Left forelimb (tissue), 1 donor: ENCODE measurements at places on chromosomes 7 and 10.

- no peak for DNase-seq
These were observed 208.6 kb upstream of the MGMT start for GRCh38 chr10:129258283-129258923.

DNA sequence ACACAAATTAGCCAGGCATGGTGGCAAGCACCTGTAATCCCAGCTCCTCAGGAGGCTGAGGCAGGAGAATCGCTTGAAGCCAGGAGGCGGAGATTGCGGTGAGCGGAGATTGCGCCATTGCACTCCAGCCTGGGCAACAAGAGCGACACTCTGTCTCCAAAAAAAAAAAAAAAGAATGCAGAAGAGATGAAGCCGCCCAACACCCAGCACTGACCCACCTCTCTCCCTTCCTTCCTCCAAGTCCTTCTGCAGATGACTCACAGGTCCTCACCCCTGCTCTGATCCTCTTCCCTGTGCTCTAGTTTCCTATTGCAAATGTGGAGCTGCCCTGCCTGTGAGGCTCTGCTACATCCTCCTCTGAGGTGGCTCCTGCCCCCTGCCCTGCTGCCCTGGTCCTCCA lies 22.0 kb upstream of the OPALIN start:
- DNase-seq = no peak

GRCh38 chr7:121406944-121407343 lies 10.8 kb upstream of the FAM3C start:
- no peak for DNase-seq

GRCh38 chr7:1724118-1724910 lies 54.2 kb downstream of the ELFN1 start:
- no peak for DNase-seq

DNA sequence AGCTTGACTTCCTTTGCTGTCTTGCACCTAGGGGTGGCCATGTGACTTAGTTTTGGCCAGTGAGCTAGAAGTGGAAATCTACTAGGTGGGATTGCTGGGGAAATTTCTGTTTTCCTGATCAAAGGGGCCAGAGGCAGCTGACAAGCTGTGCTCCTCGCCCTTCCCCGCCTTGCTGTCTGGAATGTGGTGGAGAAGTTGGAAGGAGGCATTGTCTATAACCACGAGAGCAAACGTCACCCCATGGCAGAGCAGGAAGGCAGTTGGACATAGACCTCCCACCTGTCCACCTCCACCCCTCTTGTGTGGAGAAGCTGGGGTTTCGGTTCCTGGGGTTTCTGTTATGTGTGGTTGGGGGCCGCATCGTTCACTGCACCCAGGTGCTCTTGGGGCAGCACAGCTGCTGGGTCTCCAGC lies 7.3 kb downstream of the SFRP5 start:
- no peak for DNase-seq

DNA sequence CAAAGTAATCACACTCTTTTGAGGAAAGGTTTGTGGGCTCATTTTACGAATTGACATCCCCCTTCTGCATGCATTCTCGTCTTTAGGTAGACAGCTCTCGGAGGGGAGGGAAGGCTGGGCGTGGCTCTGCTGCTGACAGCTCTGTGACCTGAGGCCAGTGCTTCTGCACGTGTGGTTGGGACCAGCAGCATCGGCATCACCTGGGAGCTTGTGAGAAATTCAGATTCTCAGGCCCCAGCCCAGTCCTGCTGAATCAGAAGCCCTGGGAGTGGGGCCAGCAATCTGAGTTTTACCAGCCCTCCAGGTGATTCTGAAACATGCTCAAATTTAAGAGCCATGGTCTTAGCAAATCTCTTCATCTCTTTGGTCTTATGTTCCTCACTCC lies 89.4 kb downstream of the JCAD start:
- no peak for DNase-seq

DNA sequence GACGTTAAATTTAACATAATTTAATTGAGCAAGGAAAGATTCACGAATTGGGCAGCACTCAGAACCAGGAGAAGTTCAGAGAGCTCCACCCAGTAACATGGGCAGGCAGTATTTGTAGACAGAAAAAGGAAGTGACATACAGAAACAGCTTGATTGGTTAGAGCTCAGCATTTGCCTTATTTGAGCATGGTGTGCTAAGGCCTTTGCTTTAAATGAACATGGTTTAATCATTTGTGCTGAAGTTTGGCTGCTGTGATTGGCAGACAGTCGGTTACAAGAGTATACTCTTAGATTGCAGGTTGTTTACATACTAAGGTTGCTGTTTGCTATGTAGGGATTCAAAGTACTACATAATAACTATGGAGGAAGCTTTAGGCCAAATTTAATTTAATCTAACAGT lies 199.2 kb downstream of the MALRD1 start:
- no peak for DNase-seq

- DNase-seq = no peak
These were observed 3.6 kb upstream of the GPR146 start for GRCh38 chr7:1040790-1041189.

GRCh38 chr7:1538544-1539180 lies 8.2 kb downstream of the MAFK start:
- DNase-seq = no peak

DNA sequence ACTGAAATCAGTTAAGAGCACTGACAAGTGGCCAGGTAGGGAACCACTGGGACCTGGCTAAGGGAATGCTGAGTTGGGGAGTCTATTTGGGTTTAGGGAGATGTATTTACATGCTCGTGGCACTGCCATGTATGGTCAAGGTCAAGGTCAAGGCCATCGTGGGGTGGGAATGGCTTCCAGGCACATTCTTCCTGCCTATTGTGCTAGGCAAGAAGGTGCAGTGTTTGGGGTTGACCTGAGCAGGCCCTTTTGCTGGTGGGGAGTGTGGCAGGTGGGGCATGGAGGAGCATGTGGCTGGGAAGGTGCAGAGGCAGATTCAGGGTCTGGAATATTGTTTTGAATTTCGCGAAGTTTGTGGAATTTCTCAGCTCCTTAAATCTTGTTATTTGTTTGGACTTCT lies 17.8 kb downstream of the FAM241B start:
- no peak for DNase-seq

DNA sequence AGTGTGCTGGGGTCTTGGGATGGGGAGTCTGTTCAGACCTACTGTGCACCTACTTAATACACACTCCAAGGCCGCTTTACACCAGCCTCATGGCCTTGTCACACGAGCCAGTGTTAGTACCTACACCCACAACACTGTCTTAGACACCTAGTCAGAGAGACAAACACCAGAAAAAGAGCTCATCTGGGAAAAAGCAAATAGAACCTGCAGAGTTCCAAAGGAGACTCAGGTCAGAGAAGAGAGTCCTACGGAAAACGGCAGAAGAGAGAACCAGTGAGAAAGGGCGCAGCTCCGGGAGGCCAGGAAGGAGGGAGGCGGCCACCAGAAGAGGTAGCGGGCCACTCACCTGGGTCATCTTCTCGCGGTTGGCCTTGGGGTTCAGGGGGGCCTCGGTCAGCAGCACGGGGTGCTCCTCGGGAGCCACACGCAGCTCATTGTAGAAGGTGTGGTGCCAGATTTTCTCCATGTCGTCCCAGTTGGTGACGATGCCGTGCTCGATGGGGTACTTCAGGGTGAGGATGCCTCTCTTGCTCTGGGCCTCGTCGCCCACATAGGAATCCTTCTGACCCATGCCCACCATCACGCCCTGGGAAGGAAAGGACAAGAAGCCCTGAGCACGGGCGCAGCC lies 105.3 kb upstream of the TNRC18 start:
- no peak for DNase-seq

DNA sequence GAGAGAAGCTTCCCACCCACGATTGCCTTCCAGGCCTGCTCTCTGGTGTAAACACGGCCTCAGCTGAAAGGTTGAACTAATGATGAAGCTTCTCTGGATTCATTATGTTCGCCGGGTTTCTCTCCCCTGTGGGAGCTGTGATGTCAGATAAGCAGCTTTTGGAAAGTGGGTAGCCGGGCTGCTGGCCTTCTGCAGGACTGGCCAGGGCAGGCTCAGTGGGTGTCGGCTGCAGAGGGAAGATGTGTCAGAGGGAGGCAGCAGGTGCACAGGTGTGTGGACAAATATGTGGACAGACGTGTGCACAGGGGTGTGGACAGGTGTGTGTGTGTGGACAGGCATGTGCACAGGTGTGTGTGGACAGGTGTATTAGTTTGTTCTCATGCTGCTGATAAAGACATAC lies 28.5 kb upstream of the PSMG3 start:
- DNase-seq = no peak

GRCh38 chr7:51619880-51620279 lies 303.3 kb upstream of the COBL start:
- no peak for DNase-seq

- no peak for DNase-seq
These were observed 18.3 kb upstream of the GNAT3 start for GRCh38 chr7:80530136-80530535.

- DNase-seq = no peak
These were observed 10.9 kb upstream of the KIAA1549 start for GRCh38 chr7:138992052-138992531.

DNA sequence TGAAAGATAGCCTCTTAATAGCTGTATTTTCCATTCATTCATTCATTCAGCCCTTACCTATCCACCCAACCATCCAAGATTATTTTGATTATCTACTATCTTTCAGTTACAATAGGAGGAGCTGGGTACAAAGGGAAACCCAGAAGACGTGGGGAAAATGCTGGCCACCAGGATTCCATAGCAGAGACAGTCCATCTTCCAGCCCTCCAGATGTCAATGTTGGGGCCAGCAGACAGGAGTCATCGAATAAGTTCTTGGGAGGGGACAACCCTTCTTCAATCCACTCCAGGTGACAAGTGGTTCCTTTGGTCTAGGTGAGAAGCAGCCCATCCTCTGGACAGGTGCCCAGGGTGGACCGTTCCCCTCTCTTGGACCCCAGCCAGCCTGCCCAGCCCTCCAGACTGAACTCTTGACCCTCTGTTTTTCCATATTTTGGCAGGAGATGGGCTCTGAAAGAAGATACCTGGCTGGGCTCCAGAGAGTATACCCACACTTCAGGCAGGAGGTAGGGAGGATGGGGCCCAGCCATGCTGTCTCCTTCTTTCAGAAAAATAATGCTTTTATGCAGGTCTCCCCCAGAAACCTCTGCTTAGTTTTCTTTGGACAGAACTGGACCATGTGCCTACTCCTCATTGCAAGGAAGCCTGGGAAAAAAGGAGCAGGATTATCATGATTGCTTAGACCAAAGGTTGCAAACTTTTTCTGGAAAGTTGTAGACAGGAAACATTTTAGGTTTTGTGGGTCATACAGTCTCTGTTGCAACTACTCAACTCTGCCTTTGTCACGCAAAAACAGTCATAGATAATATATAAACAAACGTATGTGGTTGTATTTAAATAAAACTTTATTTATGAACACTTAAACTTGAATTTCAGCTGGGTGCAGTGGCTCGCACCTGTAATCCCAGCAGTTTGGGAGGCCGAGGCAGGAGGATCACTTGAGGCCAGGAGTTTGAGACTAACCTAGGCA lies 95.5 kb upstream of the SMNDC1 start:
- DNase-seq = no peak

GRCh38 chr10:97024168-97025073 lies 161.3 kb downstream of the SLIT1 start:
- DNase-seq = no peak

DNA sequence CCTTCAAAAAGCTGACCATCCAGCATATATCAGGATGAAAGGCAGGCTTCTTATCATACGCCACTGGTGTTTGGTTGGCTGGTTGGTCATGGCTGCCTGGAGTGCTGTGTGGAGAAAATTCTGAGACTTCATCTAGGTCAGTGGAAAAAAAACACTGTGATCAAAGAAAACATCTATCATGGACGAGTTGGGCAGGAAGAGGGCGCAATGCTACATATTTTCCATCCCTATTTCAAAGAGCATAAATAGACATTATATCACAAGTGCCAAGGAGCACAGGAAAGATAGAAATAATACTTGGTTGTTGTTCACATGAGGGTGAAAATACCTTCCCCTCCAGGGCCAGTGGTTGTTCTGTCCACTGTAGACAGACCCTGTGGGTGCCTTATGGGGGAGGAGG lies 128.4 kb upstream of the PLPP4 start:
- DNase-seq = no peak

DNA sequence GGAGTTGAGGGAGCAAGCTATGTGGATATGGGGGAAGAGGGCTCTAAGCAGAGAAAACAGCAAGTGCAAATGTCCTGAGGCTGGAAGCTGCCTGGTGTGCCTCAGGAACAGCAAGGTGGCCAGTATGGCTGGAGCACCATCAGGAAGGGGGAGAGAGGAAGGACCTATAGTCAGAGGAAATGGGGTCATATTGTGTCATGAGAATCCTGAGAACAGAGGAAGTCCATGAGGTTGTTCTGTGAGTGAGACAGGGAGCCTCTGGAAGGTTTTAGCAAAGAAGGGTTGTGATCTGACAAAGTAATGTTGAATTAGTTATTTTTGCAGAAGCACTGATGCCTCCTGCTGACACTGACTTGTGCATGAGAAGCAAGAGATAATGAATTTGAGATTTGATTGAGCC lies 204.3 kb downstream of the PTEN start:
- DNase-seq = no peak

- DNase-seq = no peak
These were observed 27.4 kb upstream of the LARP4B start for GRCh38 chr10:958856-959255.

DNA sequence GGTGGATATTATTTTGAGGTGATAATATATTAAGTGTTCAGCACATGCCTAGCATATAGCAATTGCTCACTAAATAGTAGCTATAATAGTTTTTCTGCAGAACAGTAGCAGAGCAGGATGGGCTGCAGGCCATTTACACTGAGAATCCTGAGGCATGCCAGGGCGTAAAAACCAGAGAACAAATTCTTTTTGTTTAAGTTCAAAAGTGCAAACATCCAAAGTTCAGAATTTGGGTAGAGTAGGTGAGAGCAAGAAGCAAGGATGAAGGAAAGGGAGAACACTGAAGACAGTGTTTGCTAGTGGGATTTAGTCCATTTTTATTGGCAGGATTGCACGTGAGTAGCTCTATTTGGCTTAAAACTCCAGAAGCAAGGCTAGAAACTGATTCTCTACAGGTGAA lies 72.0 kb upstream of the RHOBTB1 start:
- no peak for DNase-seq

- DNase-seq = no peak
These were observed 13.1 kb upstream of the SGMS1 start for GRCh38 chr10:50636618-50637579.

DNA sequence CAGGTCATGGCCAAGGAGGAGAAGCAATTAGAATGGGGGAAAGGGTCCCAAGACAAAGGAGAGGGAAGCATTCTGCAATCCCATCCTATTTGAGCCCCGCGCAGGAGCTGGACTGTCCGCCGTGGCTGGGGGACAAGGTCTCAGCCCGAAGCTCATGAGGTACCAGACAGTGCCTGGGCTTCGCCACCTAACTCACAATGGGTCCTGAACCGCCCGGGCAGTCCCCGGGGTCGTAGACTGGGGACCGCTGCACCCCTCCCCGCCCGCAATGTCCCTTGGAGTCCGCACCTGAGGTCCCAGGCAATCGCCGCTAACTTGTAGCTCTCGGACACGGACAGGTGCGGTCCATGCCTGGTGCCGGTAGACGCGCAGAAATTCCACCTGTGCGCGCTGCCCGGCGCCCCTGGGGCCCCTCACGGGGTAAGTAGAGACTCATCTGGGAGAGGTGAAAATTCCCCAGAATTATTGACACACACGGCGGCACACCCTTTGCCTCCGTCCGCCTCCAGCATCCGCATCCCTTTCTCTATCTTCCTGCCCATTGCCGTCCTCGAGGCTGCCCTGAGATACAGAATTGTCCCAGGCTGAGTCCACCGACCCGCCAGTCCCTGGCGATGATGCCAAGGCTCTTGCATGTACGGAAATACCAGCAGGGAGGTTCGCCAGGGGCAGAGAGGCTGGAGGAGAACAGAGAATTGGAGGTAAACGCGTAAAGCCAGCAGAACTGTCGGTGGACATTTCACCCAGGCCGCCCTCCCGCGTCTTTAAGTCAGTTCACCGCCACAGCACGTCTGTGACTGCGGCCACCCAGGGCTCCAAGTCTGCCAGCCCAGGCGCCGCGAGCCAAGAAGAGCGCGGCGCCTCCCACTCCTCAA lies 1.8 kb downstream of the CHRM2 start:
- DNase-seq = no peak
